NCI-H187 (cell line): ENCODE measurements at places on chromosomes 3 and 15.

DNA sequence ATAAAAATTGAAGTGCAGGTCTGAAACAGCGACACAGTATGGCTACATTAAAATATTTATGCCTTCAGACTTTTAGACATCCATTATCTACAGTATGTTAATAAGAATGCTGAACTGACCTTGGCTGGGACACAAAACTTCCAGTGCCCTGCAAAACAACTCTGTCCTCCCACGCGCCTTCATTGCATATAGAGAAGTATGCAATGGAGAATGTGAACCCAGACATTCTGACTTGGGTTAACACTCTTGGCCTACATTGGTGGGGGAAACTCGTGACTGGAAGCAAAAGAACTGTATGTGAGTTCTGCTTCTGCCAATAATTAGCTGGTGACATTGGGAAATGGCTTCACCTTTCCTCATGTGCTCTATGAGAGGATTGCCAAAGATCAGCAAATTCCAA, 110.5 kb upstream of the SLC24A5 start:
- no peak for DNase-seq

GRCh38 chr3:13584427-13584891, 35.5 kb downstream of the FBLN2 start:
- no peak for DNase-seq

DNA sequence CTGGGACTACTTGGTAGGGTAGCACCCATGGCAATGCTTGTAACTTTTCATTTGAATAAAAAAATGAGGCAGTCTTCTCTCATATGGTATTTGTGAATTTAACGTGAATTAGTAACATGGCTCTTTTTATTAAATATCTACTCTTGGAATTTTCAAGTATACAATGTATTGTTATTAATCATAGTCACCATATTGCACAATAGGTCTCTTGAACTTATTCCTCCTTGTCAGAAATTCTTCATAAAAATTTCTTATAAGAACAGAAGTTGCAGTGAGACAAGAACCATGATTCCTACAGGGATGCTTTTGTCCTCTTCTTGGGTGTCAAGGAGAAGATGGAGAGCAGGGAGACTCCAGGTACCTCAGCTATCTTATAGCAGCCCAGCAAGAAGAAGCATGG, 203.8 kb upstream of the FEZF2 start:
- no peak for DNase-seq

DNA sequence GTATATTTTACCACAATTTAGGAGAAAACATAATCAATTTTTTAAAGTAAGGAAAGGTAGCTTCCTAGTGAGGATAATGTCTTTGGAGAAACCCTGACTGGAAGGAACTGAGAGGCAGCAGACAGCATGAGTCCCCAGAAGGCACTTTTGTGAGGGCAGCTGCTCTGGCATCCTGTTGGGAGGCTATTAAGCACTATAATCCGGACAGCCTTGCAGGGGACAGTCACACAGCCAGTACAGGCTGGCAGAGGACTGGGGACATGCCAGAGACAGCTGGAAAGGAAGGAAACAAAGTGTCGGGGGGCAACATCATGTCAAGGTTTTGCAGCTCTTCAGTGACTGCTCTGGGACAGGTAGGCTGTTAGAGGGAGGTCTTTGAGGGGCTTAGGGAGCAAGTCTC, 15.7 kb downstream of the ACAN start:
- DNase-seq, result no peak

GRCh38 chr3:154510780-154511179, 80.8 kb upstream of the GPR149 start:
- DNase-seq, result no peak

- no peak for DNase-seq
Measured at GRCh38 chr3:197482001-197482400, 73.8 kb downstream of the BDH1 start.

DNA sequence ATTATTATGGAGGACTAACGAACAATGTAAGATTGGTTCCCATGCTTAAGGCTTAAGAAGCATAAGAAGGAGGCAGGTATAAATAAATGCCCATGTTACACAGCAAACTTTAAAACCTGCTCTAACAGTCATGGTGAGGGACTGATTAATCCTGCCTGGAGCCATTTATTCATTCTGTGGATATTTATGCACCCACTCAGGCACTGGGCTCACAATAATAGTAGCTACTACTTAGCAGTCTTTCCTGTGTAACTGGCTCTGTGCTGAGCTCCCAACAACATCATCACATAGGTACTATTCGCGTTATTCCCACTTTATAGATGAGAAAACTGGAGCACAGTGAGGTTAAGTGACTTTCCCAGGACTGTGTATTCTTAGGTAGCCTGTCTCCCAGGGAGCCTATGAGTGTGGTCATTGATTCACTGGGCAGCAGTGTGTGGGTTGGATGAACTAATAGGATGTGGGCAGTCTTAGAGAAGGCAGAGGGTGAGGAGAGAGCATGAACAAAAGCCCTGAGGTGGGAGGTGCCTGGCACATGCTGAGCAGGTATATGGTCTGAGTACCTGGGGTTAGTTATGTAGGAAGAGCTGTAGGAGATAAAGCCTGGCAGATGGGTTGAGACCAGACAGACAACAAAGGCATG, 44.1 kb upstream of the UMPS start:
- no peak for DNase-seq

- no peak for DNase-seq
Measured at GRCh38 chr15:26781816-26782215, 8.9 kb upstream of the GABRB3 start.

- DNase-seq, result no peak
Measured at GRCh38 chr15:66108483-66109265, 144.9 kb downstream of the MEGF11 start.

GRCh38 chr15:78620021-78620526, 722 bp downstream of the CHRNA3 start:
- no peak for DNase-seq

- no peak for DNase-seq
Measured at GRCh38 chr3:177263615-177264368, 66.5 kb upstream of the TBL1XR1 start.

- no peak for DNase-seq
Measured at GRCh38 chr15:82768414-82769054, 37.3 kb downstream of the FSD2 start.

DNA sequence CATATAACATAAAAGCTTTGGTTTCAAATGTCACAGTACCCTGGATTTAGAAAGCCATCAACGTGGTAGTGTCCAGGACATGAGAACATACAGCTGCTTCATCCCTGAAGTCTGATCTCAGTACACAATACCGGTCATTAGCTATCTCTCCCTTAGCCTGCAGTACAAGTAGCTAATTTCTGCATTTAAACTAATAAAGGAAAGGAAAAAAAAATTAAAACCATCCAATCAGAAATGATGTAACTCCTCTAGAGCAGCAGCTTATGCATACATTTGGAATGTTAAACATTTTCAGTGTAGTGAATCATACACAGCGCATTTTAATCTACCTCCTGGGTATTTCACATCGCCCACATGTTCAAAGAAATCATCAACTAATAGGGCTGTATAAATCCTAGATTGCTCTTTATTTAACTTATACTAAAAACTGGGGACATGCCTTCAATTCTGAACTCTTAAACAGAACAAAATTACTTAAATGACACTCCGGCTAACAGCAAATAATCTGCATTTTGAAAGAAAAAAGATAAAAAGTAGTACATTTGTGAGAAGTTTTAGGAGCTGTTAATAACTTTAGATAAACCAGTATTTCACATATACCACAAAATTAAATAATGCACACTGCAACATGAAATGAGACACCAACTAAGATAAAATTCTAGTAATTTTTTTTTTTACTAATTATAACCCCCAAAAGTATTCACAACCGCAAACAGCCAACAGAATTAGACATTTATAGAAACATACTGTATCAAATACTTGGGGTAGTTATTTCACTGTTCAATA, 3.7 kb downstream of the IGF2BP2 start:
- no peak for DNase-seq

DNA sequence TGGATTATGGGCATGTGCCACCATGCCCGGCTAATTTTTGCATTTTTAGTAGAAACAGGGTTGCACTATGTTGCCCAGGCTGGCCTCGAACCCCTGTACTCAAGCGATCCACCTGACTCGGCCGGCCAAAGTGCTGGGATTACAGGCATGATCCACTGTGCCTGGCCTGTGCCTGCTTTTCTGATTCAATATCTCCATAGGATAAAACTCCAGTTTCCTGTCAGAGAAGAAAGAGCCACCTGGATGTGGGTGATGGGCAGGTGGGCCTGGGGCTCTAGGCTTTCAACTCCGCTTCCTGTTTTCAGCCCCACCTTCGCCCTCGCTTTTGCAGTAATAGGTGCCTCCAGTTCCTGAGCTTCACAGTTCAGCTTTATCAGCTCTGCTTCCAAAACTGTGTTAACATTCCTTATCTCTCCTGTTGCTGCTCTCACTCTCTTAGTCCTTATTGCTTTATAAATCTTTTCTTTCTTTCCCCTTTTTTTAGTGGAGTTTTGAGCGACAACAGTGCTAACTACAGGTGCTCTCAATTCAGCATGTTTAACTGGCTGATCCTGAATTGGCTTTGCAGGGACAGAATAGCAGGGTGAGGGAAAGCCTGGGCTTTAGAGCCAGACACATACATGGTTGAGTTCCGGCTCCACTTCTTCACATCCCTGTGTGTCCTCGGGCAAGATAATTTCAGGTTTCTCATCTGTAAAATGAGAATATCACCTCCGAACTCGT, 21.1 kb upstream of the PDE8A start:
- DNase-seq, result no peak

DNA sequence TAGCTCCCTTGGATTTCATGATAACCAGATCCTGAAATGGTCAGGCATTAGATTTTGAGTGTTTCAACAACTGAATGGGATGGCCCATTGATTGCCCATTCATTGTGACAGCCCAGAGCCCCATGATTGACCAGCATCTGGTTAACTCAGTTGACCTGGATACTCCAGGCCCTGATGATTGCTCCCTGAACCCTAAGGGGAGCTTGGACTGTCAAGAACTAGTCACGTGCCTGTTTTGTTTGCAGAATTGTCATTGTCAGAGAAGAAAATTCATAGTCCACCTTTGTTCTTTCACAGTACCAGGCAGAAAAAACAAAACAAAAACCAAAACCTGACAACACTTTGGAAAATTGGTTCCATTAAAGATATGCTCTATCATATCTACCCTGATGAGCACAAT, 241.3 kb upstream of the ONECUT1 start:
- no peak for DNase-seq
